Retina (tissue), 1 donor: ENCODE measurements at places on chromosomes 4 and X.

DNA sequence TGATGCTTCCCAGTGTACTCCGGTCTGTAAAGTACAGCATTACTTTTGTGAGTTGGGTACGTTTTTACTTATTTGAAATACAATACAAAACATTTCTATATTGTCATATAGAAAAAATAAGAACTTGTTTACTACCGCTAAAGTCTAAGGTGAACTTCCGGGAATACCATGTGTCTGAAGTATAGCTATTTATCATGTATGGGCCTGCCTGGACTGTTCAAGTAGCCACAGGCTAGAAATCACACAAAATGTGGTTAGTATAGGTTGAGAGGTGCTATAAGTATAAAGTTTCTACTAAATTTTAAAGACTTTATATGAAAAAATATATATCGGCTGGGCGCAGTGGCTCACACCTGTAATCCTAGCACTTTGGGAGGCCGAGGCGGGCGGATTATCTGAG lies 152.3 kb downstream of the ARAP2 start:
- DNase-seq = no peak

DNA sequence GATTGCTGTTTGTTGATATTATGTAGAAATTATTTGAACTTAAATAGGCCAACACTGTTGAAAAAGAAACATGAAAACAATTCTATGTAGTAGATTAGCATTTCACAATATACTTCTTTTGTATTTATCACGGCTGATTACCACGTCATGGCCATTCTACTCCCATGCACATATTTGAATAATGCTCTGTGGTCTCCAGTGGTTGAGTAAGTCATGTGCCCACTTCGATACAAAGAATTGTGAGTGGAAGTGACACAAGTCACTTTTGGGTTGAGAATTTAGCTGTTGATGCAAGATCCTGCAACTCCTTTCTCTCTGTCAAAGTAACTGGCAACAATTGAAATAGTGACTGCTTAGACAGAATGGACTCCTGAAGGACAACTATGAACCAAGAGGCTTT lies 6.7 kb upstream of the FSTL5 start:
- DNase-seq = no peak

GRCh38 chr4:173584506-173584905 lies 54.5 kb upstream of the HAND2 start:
- no peak for DNase-seq

- DNase-seq = peak; percentile 55
Measured at GRCh38 chr4:972651-973424, 531 bp downstream of the DGKQ start.

- DNase-seq = no peak
Measured at GRCh38 chrX:119151051-119151380, 23.4 kb upstream of the KIAA1210 start.
